ENCODE measurements at places on chromosomes 5 and 9.

DNA sequence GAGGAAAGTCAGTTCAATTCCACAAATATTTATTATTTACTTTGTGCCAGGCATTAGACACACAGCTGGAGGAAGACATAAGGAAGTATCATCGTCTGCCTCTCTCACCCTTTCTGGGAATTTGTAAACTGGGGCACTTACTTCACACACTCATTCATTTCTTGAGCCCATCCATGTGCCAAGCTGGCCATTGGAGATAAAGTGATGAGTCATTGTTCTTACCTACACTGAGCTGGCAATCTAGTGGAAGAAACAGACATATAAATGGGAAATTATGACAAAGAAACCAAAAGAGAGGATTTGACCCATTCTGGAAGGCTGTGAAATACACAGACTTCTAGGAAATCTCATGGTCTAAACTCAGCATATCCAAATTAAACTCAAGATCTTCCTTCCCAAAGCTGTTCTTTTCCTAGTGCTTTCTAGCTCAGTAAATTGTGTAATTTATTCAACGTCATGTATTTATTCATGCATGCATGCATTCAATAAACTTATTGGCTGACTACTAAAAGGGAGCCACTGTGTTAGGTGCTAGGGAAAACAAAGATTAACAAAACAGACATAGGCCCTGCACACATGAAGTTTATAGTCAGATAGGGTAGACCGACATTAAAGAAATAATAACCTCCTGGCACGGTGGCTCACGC lies 65.3 kb downstream of the SH3RF2 start:
- DNase-seq, result no peak

DNA sequence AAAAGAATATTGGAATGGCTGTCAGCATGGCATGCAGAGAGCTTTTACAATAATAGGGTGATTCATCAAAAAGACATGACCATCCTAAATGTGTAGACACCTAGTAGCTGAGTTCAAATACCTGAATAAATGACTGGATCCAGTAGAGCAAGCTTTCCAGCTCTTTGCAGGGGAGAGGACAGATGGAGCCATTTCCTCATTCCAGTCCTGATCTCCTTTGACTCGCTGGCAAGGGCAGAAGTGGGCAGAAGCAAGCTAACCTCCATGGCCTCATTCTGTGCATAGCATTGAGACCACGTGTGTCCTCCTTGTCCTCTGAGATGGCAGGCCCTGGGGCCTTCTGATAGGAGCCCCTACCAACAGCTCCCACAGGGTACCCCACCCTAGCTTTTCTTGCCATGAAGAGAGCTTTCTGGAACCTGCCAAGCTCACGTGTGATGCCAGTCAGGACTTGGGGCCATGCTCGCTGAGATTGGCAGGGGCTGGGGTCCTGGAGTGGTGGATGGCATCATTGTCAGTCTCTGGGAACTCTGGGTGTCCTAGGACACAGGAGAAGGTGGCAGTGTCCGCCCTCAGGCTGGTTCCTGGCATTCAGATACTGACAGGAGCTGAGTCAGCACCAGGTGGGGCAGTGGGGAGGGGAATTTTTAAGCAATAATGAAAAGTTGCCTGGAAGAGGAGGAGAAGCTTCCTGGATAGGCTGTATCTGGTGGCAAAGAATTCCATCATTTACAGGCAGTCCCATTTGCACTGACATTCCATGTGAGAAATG lies 33.6 kb downstream of the WWC1 start:
- no peak for DNase-seq

DNA sequence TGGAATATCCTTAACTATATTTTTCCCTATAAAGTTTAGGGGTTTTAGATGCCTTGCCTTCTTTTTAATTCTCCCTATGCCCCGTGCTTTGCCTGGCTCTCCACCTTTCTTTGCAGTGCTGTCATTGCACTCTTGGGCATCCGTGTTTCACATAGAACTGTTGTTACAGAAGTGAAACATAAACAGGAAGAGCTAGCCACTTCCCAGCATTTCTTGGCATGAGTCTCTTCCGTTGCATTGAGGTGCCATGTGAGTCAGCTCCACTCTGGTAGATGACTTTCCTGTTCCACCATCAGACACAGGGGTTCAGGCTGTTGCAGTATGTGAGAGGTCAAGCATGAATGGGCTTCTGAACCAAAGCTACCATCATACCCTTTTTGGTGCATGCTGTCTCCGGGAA lies 73.4 kb downstream of the ANGPTL2 start:
- no peak for DNase-seq

- no peak for DNase-seq
These were observed 650 bp downstream of the ELP1 start for GRCh38 chr9:108933231-108933717.

DNA sequence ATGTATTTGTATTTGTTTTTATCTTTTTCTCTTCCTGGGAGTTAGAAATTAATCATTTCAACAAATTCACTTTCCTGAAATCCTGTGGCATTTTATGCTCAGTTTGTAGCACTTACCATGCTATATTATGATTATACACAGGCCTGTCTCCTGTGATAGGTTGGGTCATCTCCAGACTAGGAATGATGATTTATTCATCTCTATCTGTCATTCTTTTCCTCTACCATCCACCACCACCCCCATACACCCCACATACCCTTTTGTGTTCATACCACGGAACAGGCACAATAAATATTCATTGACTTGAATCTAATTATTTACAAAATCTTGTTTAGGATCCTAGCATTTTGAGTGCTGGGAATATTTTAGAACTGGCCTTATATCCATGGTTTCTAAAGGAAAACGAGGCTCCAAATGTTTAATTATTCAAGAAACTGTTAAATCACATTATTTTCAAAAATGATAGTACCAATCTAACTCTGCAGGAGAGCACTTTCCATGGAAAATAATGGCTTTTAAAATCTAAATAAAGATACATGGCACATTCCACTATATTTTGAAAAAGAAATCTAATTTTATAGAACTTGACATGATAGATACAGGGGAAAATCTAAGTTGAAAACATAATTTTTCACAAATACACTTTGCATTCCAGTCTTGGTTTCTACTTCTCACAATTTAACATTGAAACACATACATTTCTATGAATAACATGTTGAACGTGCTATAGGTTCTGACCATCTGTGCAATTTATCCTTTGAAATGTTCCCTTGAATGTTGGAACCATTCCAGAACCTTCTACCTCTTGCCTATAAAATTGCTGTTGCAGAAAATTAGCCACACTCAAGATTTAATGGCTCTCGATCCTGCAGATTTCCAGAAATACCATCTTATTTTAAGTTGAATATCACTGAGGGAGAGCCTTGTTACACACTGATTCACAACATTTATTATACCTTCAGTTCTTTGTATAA lies 89.3 kb downstream of the STARD4 start:
- no peak for DNase-seq

- peak; percentile 89 for DNase-seq
These were observed at the start of gene TMEFF1 for GRCh38 chr9:100472788-100473275. TSS of gene TMEFF1 (plus strand) at chr9:100473149. CDS start at chr9:100473545, 396 bp downstream.

DNA sequence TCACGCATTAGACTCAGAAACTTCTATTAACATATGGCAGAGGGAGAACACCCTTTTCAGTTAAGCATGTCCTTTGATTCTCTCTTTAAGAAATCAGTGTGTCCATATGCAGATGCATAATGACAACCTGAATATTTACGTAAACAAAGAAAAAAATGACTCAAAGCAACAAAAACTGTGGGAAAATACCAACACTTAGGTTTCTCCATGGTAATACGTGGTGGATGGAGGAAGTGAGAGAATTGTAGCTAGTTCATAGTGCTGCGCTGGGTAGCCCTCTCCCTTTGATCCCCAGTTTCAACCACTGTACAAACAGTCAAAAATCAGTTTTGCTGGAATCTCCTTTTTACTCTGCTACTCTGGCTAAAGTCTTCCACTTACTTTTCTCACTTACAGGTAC lies 2.0 kb upstream of the MAP3K1 start:
- no peak for DNase-seq

GRCh38 chr5:9877488-9877887 lies 247.3 kb upstream of the TAS2R1 start:
- no peak for DNase-seq

DNA sequence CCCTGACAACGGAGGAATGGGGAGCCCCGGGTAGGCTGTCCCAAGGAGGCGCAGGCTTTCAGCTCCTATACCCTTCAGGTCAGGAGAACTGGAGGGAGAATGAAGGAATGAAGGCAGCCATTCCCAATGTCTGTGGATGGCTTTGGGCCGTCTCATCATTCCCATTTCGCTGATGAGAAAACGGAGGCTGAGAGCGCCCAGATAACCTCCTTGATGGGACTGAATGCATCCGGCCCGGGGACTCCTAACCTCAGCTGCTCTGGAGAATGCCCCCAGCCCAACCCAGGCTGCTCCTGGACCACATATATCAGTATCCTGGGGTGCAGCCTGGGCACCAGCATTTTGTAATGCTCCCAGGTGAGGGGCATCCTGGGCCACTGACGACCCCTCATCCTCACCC lies 52.6 kb upstream of the RNU6ATAC start:
- no peak for DNase-seq

DNA sequence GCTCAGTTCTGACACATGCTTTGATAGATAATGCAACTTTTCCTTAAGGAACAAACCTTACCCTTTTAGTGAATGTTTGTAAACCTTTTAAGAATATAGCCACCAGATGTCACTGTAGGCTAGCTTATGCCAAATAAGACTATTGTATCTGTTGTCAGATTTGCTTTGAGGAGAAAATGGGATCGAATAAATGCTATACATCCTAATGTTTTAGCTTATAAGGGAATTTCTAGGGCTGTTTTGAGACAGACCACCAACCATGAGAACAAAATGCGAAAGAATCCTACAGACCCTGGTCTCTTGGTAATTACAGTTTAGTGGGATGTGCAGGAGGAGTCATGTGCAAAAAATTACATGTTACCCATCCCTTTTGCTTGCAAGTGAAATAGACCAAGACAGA lies 127.6 kb upstream of the NMUR2 start:
- peak; percentile 10 for DNase-seq

DNA sequence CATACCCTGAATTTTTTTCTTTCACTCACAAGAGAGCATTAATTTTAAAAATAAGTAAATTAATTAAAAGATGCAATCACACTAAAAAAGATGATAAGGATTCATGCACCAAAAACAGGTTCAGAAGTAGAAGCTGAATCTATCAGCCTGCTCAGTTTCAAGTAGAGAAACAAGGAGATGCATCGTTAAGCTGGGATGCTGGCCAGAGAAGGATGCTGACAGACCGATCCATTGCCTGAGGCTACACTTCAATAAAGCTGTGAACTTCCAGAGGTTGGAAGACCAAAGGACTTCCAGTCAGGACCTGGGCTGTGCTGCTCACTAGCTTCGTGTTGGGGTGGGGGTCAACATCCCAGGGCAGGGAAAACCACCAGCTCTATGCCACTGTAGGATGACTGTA lies 457.7 kb downstream of the EFNA5 start:
- DNase-seq, result no peak

DNA sequence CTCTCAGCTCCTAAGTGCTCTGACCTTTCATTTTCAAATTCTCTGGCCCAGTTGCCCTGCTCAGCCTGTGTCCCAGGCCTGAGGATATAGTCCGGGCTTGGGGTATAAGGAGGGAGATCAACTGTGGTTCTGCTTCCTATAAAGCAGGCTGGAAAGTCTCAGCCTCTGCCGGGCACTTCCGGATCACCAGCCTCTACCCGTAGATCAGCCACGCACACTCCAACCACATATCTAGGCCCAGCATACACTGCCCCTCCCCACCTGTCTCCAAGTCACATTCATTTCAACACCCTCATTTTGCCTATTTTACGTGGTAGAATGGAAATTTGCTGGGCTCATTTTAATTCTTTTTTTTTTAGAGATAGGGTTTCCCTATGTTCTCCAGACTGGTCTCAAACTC lies 3.1 kb downstream of the ZER1 start:
- DNase-seq, result no peak

GRCh38 chr9:124559871-124560270 lies 52.7 kb upstream of the NR5A1 start:
- no peak for DNase-seq

- DNase-seq, result no peak
These were observed 18.9 kb downstream of the CAMK2A start for GRCh38 chr5:150270541-150271295.

DNA sequence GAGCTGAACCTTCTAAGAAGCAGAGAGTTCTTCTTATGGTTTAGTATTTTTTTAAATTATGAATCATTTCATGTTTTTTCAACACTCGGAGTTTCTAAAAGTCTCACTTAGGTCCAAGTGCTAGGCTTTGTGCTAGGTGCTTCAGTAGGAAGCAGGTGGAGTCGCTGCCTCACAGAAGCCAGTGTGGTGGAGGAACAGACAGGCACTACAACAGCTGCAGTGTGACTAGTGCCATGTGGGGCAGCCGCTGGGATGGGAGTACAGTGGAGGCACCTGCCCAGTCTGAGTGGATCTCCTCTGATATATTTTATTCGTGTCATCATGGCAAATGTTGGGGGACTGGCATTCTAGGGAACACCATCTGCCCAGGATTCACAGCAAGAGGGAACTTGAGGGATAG lies 15.3 kb downstream of the PCDHGC5 start:
- DNase-seq, result no peak

- DNase-seq, result no peak
These were observed 157.7 kb downstream of the FBN2 start for GRCh38 chr5:128380337-128380736.

- no peak for DNase-seq
These were observed 362.7 kb downstream of the CSNK1G3 start for GRCh38 chr5:123874600-123875201.

GRCh38 chr5:32223972-32224609 lies 50.0 kb upstream of the GOLPH3 start:
- no peak for DNase-seq

DNA sequence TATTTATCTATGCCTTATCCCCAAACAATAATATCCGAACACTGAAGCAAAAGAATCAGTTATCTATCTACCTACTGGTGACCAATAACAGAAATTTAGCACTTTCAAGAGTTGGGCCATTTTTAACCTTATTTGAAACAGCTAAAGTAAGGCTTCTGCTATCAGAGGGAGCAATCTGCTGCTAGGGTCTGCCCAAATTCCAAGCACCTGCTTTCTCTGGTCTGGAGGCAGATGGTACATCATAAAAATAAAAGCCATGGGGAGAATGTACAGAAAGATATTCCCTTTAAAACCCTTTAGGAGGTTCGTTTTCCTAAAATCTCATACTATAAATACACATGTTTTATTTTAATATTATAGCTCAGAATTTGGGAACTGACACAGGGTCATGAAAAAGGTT lies 37.7 kb upstream of the ARSB start:
- no peak for DNase-seq

DNA sequence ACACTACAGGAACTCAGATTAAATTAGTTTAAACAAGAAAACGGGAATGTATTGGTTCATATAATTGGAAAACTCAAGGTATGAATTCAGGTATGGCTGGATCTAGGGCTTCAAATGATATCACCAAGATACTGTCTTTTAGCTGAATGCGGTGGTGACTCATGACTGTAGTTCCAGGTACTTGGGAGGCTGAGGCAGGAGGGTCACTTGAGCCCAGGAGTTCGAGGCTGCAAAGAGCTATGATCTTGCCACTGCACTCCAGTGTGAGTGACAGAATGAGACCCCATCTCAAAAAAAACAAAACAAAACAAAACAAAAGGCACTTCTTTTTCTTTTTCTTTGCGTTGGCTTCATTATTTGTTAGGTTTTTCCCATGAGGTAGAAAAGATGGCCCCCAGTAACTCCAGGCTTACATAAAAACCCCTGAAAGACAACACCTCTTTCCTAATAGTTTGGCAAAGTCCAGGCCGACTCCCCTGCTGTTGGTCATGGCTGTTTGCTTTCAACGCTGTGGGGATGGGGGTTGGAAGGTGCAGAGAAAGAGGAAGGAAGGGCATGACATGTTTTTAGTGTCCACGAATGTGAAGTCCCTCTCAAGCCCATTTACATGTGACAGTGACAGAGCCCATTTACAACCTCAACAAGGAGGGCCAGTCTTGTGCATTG lies 39.8 kb upstream of the CRB2 start:
- DNase-seq, result peak; percentile 13

- no peak for DNase-seq
These were observed 112.8 kb downstream of the C9orf152 start for GRCh38 chr9:110095161-110095595.
